ENCODE measurements at places on chromosomes 11 and 22.

DNA sequence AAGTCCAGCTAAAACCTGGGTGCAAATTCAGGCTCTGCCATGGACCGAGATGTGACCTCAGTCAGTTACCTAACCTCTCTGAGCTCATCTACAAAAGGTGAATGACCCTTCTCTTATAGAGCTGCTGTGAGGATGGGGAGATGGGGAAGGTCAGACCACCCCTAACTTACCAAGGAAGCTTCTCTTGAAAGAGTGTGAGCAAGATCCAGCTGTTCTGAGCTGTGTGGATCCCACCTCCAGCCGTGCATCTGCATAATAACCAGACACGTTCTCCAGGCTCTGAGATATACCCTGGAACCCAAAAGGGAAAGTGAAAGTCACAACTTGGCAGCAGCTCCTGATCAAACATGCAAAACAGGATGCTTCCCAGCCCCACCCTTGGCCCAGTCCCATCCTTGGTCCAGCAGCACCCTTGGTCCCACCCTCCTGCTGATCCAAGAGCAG lies at the start of gene APOL3:
APOL3 (minus strand) TSS at position 257 of the 444 bp plus-strand sequence. CDS start 11,700 bp downstream, outside the sequence.
- no peak for DNase-seq

- DNase-seq, result no peak
Observed at GRCh38 chr11:101717619-101718018, 133.8 kb upstream of the TRPC6 start.

DNA sequence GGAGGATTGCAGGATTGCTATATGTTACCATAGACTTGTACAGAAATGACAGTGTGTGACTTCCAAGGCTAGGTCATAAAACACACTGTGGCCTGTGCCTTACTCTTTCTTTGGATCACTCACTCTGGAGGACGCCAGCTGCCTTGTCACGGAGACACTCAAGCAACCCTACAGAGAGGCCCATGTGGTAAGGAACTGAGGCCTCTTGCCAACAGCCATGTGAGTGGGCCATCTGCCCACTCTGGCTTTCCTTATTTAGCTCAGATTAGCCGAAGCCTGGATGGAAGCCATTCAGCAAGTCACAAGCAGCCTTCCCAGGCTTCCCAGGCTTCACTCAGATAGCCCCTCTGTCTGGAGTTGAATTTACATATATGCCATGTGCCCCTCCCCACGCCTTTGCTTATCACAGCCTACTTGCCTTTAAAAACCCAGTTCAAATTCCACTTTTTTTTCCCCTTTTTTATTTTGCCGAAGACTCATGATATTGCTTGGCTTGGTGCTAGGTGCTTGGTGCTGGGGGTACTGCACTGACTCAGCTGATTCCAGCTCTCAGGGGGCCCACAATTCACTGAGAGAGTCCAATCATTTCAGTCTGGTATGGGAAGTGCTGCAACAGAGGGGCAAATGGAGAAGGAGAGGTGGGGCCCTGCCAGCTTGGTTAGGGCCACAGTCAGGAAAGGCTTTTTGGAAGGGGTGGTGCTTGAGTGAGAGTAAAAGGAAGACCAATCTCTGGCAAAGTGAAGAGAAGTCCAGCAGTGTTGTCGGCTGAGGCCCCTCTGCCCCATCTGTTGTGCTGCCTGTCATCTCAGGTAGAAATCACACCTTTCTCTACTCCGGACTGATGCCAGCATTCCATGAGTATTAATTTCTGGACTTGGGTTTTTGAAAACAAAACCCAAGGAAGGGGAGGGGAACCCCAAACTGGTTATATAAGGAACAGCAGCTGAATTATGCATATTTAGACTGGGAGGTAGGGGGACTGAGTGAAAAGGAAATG lies 14.5 kb upstream of the P4HA3 start:
- DNase-seq, result no peak

- no peak for DNase-seq
Observed at GRCh38 chr11:74370123-74370522, 28.1 kb downstream of the PGM2L1 start.

- no peak for DNase-seq
Observed at GRCh38 chr22:26586556-26587325, 3.2 kb downstream of the TPST2 start.

DNA sequence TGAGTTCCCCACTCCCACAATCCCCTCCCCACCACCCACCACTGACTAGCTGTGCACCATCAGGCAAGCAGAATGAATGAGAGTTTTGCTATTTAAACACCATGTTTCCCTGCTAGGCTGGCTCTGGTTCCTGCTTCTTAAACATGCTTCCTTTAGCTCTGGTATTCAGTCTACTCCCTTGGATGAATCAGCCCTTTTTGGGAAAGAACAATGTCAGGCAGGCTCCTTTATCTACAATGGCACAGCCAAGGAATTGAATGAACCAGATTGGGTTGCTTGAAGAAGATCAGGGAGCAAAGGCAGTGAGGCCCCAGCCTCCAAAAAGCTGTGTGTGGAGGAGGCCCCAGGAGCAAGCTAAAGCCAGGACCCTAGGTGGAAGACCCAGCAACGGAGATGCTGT lies 92.9 kb upstream of the ISX start:
- no peak for DNase-seq

DNA sequence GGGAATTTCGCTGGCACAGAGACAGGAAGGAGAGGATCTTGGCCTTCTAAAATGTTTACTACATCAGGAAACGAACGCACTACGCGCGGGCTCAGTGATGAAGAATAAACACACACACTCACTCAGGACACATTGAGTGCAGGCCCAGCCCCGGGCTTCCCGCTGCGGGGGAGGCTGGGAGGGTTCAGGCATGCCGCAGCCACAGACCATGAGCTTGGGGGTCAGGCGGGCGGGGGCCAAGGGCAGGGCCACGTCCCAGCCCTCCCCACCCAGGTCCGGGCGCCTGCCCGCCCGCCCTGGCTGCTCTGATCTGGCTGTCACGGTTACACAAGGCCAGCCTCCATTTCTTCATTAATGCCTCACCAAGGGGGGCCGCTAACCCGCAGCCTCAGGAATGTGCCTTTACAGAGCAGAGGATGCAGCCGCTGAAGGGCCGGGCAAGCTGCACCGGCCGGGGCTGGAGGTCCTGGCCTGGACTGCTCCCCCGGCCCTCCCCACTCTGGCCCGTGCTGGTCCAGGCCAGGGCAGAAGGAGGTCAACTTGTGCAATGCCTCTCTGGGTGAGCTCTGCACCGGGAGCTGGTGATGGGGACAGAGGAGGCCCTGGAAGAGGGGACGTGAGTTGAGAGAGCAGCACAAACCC lies 41.7 kb downstream of the IGF2 start:
- DNase-seq, result peak; percentile 89

GRCh38 chr22:41517172-41518047 lies 26.9 kb downstream of the POLR3H start:
- peak; percentile 85 for DNase-seq

DNA sequence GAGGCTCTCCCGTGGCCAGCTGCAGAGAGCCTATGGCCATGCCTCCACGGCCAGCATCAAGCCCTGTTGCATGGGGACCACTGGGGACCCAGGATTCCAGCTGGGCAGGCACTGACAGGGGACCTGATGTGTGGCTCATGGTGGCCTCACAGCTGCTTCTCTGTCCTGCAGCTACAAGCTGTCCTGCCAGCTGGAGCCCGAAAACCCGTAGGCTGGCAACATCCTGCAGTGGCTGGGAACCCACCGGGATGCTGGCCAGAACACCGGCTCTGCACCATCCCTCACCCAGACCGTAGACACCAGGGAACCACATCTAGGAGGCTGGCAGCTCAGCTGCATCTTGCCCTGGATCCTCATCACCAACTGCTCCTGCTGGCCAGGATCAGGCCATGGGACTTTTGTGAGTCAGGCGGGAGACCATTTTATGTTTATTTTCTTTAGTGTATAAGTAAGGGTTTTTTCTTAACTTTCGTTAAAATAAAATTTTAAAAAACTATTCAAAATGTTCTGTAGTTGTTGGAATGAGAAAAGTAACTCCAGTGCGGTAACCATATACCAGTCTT lies 7.9 kb downstream of the RGL4 start:
- DNase-seq, result no peak

DNA sequence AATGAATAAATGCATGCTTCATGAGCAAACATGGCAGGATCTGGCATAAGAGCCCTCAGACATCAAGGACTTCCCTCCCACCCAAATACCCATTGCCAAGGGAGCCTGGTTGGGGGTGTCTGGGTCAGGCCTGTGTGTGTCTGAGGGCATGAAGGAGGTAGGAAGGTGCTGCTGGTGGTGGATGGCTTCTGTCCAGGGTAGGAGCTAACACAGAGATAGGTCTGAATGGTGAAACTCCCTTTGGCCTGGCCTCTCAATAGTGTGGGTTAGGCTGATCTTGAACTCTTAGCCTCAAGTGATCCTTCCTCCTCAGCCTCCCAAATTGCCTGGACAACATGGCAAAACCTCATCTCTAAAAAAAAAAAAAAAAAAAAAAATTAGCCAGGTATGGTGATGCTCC lies 2.8 kb downstream of the AMPD3 start:
- no peak for DNase-seq

DNA sequence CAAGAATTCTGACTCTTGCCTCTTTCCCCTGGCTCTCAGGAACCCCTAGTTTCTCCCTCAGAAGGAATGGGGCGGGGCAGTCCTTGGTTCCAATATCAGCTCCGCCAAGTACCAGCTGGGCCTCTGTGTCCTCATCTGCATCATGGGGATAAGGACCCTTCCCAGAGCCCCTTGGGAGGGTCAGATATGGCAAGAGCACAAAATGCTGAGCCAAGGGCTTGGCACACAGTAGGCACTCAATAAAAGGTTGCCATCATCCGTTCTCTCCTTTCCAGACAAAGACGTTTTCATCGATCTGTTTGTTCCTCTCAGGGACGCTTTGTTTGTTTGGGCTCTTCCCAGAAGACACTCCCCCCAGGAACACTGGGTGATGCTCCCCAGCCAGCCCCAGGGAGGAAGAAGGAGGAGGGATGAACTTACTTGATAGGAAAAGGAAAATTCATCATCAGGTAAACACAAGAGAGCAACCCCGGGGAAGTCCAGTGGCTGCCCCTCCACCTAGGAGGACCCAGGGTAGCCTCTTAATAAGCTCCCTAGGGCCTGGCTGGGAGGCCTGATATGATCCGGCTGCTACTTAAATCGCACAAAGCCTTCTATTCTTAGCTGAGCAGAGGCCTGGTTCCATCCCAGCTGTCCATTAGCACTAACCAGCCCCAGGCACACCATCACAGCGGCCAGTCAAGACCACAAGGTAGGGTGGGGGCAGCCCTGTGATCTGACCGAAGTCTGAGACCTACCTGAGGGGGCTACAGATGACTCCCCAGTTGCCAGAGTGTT lies 19.6 kb downstream of the GDPD5 start:
- no peak for DNase-seq

DNA sequence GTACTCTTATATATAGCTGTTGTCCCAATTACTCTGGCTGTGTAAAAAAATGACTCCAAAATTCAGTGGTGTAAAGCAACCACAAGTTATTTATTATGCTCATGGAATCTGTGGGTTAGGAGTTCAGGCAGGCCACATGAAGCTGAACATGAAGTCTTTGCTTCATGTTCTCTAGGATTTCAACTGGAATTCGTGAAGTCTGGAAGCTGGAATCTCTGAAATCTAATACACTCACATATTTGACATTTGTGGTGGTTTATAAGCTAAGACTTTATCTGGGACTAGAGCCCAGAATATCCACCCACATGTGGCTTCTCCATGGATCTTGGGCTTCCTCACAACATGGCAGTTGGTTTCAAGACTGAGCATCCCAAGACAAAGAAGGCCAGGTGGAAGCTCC lies 430.6 kb downstream of the MIAT start:
- no peak for DNase-seq

- DNase-seq, result no peak
Observed at GRCh38 chr22:37998543-37998942, 14.2 kb upstream of the SOX10 start.

DNA sequence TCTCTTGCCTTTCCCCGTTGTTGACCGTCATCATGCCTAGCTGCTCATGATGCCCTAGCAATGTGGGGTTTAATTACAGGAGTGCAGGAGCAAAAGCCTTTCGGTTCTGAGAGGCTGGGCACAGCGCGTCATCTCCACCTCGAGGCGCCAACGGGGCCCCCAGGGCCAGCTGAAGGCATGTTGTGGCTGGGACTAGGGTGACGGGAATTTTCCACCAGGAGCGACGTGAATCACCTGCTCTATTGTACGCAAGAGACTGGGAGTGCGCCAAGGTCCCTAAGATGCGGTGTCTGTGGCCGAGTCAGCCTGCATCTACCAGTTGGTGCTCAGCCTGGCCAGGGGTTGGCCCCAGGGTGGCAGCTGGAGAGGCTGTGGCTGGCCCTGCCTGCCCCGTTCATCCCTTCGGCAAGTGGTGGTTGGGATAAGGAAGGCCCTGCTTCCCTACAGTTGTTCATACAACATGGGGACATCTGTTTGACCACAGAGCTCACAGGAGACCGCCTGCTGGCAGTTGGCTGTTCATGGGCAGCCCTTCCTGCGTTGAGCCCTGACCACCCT lies 1175.6 kb downstream of the BRD1 start:
- DNase-seq, result no peak

- DNase-seq, result peak; percentile 99
Observed at GRCh38 chr22:50474710-50475651, at the start of gene SBF1. Gene SBF1 (minus strand): TSS chr22:50475035. CDS start chr22:50474840, 195 bp downstream.

DNA sequence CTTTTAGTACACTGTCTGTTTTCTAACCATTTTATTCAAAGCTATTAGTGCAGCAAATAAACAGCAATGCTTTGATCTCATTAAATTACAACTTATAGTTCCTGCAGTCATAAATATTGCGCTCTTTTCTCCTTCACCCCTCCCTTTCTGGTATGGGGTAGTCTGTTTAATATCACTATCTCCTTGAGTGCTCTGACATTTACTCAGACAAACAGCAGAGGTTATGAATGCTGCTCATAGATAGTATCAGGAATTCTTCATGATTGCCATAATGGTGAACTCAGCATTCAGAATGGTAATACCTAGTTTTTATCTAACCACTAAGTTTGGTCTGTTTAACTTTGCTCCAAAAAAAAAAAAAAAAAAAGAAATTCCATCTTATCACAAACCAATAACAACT lies 87.4 kb downstream of the EIF3M start:
- DNase-seq, result no peak

DNA sequence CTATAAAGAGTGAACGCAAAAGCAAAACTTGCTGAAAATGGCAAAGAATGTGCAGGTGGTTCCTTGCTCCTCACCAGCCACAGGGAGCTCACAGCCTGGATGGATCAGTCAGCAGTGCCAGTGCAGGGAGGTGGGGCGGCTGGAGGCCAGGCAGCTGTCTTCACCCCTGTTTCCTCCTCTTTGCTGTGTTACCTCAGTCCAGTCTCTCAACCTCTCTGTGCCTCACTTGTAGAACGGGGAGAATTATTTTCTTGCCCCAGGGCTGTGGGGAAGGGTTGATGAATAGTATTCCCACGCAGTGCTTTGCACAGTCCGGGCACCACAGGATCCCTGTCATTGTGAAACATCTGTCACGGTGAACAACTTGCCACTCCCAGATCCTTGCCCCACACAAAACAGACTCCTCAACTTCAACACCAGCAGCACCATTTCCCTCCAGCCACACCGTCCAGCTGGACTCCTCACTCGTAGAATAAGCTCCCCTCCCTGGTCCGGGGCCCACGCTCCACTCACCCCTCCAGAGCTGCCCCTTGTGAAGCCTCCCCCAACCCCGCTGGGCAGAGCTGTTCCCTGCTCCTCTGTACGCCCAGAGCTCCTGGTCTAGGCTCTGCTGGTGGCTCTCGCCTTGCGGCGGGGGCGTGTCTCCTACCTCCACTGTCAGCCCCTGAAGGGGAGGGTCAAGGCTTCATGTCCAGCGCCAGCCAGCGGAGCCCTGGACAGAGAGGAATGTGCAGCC lies 27.7 kb downstream of the MPPED1 start:
- DNase-seq, result no peak

All from iPS-NIHi11 (cell line).